ENCODE measurements at places on chromosomes 5 and 9. TPM values are rescaled to one million over a fixed set of nuclear protein-coding genes. Genes with fewer than 3 reads are reported as not detected.

The C9orf152 gene
- not detected for total RNA-seq

The AIF1L gene
- total RNA-seq: 0.10 TPM

The MPDZ gene
- not detected for total RNA-seq

The TXNDC8 gene
- not detected for total RNA-seq

The SLC25A2 gene
- 0.56 TPM for total RNA-seq

The TOMM5 gene
- total RNA-seq: 83.9 TPM

The MAT2B gene
- 114 TPM for total RNA-seq

The PCDHGB4 gene
- 0.17 TPM for total RNA-seq

The ZBED3 gene
- total RNA-seq: 0.29 TPM

The SLC45A2 gene
- 0.34 TPM for total RNA-seq

The SLC46A2 gene
- not detected for total RNA-seq

The POU5F2 gene
- 2.4 TPM for total RNA-seq

The SPATA31D4 gene
- total RNA-seq: not detected

The MEIKIN gene
- not detected for total RNA-seq

The SPDL1 gene
- total RNA-seq: 30.8 TPM

The SPINK1 gene
- total RNA-seq: not detected

The ZNF474 gene
- total RNA-seq: 0.25 TPM

The SPACA9 gene
- total RNA-seq: 1.1 TPM

The TRUB2 gene
- total RNA-seq: 27.9 TPM

The STPG3 gene
- total RNA-seq: not detected

The GFI1B gene
- total RNA-seq: not detected

The SNX24 gene
- total RNA-seq: 2.0 TPM

All from T-helper 1 cell treated with Interleukin-12 subunit alpha and Interleukin-12 subunit beta and Interleukin-4 antibody, amounts not matched to agents 30 ng/mL and 1 ng/mL, for 36 hours (primary cell).